ENCODE measurements at places on chromosomes 2 and 18.

GRCh38 chr2:128642821-128643220, 324.2 kb upstream of the HS6ST1 start:
- DNase-seq: no peak

DNA sequence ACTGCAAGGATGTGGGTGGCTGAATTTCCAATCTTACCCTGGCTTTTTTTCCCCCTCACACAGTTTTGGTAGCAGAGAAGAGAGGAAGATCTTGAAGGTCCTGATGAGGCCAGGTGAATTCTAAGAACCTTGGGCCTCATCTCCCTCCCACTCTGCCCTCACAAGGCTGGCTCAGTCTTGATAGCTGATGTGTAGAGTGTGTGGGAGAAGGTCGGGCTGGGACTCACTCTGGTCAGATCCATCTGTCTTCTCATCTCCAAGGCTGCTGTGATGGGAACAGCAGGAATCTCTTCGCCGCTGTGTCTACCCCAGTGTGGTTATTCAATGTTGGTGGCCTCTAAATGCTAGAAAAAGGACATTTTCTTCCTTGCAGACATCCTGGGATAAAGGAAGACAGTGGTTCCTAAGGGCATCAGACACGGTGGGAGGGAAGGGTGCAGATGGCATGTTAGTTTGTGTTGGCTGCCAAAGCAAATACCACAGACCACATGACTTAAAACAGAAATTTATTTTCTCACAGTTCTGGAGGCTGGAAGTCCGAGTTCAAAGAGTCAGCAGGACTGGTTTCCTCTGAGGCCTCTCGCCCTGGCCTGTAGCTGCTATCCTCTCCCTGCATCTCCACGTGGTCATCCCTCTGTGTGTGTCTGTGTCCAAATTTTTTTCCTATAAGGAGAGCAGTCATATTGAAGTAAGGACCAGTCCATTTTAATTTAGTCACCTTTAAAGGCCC, 37.6 kb upstream of the MGAT4A start:
- DNase-seq: no peak

- DNase-seq: no peak
Measured at GRCh38 chr2:156778916-156779315, 342.7 kb downstream of the GPD2 start.

DNA sequence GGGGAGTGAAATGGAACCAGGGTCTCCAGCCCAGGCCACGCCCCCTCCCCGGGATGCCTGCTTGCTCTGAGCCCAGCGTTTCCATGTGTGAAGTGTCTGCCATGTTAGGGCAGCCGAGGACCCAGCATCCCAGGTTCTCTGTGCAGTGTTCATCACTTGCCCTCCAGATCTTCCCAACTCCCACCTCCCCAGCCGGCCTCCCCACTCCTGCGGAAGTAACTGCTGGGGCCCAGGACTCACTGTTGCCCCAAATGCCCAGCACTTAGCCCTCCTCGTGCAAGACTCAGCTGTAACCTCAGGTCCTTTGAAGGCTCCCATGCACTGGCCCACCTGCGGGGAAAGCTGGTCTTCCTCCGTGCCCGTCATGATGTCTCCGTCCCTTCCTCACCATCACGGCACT, 9.7 kb upstream of the PXDN start:
- DNase-seq: no peak

DNA sequence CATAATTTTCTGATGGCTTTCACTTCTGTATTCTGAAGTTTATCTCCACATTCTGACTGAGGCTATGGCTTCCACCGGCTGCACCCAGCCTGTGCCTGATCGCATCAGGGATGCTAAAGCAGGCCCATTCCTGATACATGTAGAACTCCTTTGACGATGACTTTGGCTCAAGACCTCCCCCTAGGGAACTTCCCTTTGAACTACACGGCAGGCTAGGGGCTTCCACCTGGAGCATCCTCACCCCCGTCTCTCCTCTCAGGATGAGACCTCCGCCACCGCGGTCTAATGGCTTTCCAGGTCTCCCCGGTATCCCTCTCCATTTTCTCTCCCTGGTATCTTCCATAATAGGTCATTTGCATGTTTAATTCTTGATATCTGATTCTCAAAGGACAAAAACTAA, 214.9 kb upstream of the CHST9 start:
- DNase-seq: no peak

GRCh38 chr2:197090742-197091367, 164.3 kb upstream of the PGAP1 start:
- no peak for DNase-seq

DNA sequence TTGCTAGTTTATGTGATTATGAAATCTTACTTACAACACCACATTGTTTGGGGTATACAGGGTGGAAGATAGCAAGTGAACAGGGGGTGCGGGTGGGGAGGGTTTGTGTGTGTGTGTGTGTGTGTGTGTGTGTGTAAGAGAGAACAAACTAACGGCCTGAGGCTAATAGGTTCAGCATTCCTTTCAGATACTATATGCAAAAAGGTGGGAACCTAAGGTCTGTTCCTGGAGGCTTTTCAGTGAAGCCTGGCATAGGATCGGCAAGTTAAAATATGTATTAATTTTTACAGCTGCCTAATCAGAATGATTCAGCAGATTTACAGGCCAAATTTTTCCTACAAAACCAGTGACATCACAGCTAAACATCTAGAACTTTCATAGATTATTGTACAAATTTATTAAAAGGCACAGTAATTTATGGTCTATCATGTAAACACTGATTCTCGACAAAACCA, 7.6 kb upstream of the SPDYA start:
- DNase-seq: no peak

GRCh38 chr2:11669454-11670291, at the start of gene NTSR2:
NTSR2 (minus strand) TSS chr2:11670195; CDS start chr2:11670129, 66 bp downstream.
- DNase-seq: no peak

GRCh38 chr18:62183578-62184195, 3.2 kb downstream of the PIGN start:
- no peak for DNase-seq

- DNase-seq: no peak
Measured at GRCh38 chr2:6784291-6784690, 81.4 kb downstream of the CMPK2 start.

GRCh38 chr2:105309147-105309545, 20.4 kb downstream of the TGFBRAP1 start:
- DNase-seq: no peak

GRCh38 chr2:199662255-199662654, 188.7 kb downstream of the FTCDNL1 start:
- no peak for DNase-seq

- DNase-seq: no peak
Measured at GRCh38 chr2:190512539-190513095, 21.9 kb downstream of the NEMP2 start.

GRCh38 chr2:228802181-228803071, 468.7 kb downstream of the PID1 start:
- no peak for DNase-seq

- no peak for DNase-seq
Measured at GRCh38 chr2:7013471-7014160, 96.4 kb downstream of the RNF144A start.

- no peak for DNase-seq
Measured at GRCh38 chr2:161243312-161243711, 64.9 kb upstream of the PSMD14 start.

DNA sequence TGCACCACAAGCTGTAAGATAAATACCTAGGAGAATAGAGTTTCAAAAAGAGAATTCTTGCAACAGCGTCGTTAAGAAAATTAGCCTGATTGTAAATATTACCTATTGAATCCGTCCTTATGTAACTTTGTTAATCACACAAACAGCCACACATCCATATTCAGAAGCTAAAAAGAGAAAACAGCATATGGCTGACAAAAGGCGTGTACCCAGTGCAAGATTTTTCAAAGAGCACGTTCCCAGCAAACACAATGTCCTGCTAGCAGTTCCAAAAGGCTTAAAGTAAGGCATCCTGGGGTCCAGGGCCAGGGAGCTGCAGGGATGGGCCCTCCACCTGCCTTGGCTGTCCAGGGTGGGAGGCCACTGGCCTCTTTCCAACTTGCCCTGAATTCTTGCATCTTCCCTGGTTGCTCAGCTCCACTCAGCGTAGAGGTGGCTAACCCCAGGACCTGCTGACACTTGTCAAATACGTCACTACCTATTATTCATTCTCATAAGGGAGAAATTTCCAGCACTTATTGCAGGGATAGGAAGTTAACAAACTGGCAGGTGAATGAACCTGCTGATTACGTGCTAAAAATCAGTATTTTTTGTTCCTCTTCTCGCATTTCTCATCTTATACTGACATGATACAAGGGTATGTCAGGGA, 102.1 kb upstream of the NEDD4L start:
- DNase-seq: no peak

DNA sequence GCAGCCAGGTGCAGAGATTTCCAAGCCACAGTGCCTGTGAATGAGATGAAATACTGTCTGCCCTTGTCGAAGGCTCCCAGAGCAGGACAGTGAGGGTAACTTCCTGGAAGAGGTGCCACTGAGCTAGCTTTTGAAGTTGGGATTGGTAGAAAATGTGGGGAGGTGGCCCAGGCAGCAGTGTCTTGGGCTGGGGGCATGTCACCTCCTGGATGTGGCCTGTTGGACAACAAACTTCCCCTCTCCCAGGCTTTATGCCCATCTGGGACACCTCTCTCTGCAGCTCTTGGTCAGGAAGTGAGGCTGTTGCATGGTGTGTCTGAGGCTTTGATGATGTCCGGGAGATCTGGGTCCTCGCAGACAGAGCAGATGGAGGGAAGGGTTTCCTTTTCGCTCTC, 151.4 kb downstream of the DYSF start:
- DNase-seq: no peak

DNA sequence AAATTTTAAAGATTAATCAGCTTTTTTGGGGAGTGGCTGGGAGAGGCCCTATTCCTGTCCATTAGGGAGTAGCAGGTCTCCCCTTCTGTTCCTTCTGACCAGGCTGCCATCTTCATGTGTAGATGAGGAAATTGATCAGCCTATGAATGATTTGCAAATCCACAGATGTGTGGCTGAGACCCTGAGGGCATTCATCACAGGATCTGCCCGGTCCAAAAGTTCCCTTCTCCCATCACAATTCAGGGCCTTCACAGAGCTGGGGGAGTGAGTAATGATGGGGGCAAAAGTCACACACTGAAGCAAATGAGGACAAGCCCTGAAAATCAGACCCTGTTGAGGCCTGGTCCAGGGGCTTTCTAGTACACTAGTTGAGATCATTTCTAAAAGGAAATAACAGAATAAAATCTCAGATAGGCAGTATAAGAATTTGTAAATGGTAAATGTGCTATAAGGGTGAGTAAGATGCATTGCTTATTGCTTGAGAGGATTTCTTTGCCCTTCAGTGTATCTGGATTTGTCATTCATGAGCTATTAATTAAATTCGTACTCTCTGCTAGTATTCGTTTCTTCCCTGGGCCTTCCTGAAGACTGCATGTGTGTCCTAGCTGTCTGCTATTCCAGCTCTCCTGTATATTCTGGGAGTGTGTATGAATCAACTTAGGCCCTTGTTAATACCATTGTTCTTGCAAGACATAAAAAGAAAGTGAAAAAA, 53.2 kb downstream of the SETBP1 start:
- DNase-seq: no peak

- DNase-seq: no peak
Measured at GRCh38 chr18:7133181-7133580, 15.6 kb upstream of the LAMA1 start.

- no peak for DNase-seq
Measured at GRCh38 chr2:177335917-177336450, 56.6 kb upstream of the AGPS start.

GRCh38 chr2:201758234-201758633, 22.5 kb downstream of the ALS2 start:
- no peak for DNase-seq

DNA sequence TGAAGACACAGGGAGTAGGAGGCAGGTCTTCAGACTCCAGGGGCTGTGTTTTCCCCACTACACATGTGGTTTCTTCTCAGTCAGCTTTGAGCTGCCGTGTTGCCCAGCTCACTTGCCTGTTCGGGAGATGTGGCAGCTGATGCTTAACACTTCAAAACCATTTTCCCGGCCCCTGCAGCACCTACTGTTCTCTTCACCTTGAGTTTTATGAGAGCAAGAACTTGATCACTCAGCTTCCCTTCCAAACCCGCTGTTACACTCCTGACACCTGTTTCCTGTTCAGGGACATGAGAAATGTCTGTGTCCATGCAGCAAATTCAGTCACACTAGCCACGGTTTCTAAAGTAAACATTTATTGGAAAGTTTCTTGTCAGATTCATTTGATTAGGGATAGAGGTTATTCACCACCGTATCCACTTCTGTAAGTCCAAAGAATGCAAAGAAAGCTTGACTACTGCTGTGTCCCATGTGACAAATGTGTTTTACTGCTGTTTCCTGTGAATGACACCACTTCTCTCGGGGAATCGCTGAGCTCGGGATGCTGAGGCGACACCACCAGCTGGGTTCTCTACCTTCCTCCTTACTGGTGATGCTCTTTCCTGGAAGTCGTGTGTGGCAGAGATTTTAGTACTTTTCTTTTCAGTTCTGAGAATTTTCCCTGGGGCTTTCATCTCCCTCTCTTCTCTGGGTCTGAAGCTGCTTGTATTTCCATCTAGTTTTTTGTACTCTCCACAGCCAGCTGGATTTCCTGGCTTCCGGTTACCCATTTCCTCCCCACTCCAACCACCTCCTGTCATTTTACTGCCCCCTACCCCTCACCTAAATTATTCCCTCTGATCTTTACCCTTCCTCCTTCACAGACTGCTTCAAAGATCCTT, 91.7 kb downstream of the KLF7 start:
- peak; percentile 41 for DNase-seq

GRCh38 chr18:26134107-26134506, 438 bp downstream of the PSMA8 start:
- DNase-seq: no peak

DNA sequence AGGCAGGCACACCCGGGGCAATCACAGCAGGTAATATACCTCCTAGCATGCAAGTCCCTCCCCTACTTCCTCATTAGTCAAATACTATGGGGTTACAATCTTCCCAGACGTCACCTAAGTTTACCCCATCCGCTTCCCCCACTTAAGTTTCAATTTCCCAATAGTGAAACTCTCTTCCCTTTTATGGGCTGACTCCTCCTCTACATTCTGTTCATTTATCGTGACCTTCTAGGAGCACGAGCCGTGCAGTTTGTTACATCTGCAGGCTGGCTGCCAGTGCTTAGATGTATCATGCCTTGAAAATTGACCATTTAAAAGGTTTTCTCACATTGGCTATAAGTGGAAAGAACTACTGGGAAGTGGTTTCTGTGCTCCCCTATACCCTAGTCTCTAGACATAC, 1357.8 kb upstream of the CRIM1 start:
- no peak for DNase-seq

GRCh38 chr2:172496160-172496608, 59.7 kb upstream of the PDK1 start:
- no peak for DNase-seq

GRCh38 chr2:235937087-235937486, 231.1 kb downstream of the GBX2 start:
- DNase-seq: no peak

DNA sequence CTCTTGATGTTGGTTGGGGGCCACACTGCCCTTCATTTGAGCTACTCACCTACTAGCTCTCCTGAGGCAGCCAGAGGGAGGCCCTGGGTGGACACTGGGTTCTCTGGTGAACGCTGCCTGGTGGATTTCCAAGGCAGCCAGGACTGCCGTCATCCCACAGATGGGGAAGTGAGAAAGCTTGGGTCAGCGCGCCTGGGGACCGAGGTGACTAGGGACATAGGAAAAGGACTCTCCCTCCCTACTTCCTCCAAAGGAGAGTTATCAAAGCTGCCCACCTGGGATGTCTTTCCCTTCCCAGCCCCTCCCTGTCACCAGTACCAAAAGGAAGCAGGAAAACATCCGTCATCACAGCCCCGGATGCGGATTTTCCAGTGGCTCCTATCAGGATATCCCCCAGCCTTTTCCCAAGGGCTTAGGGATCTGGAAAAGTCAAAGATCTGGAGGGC, 3.8 kb upstream of the SEMA4C start:
- no peak for DNase-seq

GRCh38 chr2:215737477-215737876, 275.9 kb downstream of the MREG start:
- no peak for DNase-seq

Measured in stimulated activated CD8-positive, alpha-beta memory T cell treated with anti-CD3 and anti-CD28 coated beads, Interleukin-7, amount 100 ng/mL, for 4 hours (primary cell).